Right ventricle myocardium superior (tissue), 1 donor: ENCODE measurements at places on chromosomes 4 and X.

DNA sequence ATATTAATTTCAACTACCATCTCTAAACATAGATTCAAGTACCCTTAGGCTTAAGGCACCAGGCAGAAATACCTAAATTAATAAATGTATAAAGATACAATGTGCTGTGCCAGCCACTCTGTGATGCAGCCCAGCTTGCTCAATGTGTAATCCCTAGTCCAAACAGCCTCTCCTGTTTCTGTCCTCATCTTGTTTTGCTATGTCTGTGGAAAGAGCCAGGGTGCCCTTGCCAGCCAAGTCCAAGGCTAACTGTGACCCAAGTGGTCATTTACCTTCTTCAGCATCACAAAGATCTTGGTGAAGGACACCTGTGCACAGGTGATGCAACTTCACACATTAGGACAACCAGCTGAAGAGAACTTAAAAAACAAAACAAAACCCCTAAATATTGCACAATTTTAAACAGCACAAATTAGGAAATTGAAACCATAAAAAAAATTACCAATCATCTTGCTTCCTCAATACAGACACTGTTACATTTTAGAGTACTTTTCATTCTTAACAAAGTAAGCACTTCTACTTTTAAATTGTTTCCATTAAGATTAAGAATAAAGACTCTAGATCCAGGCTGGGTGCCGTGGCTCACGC, 89.6 kb downstream of the C4orf51 start:
- no peak for DNase-seq

- DNase-seq, result no peak
Measured at GRCh38 chrX:102339312-102340298, 92.6 kb downstream of the NXF2 start.

GRCh38 chrX:100658941-100659381, 15.0 kb downstream of the SRPX2 start:
- DNase-seq, result no peak

DNA sequence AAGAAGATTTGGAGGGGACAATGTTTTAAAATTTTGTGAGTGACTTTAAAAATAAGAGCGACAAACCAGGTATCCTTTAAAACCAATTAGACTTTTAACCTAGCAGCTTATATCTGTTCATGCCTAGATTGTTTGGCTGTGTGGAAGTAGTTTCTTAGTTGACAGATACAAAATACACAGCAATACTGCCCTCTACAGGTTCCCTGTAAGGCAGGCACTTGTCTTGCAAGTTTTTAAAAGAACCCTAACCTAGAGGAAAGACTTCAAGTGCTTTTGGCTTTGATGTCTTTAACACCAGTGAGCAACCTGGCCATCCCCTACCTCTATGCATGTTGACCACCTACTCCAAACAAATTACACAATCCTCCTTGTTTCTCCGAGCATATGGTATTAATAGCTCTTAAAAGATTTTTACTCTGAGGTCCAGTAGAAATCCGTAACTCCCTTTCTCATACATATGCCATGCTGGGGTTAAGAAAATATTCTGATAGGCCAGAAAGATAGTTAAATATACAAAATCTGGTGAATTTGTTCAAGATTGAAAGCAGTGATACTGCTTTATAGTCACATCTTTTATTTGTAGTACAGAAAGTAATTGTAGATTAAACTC, 273.0 kb downstream of the ARHGAP24 start:
- no peak for DNase-seq

DNA sequence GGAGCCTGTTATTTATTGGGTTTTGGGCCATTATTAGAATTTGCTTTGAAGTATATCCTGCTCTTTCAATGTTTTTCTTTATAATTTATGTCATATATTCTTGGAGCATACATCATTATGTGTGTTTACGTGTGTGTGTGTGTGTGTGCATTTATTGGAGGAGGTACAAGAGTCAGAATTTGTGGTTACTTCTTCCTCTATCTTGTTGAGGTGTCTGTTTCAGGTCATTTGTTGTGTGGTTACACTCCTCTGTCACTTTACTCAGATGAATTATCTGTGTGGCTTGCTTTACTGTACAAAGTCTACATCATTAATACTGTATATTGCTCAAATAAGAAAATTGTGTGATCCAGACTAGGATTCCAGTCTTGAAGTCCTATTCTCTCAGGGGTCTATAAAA, 1957.4 kb upstream of the TENM3 start:
- DNase-seq, result no peak

- DNase-seq, result no peak
Measured at GRCh38 chr4:98516042-98516440, 142.4 kb downstream of the TSPAN5 start.

DNA sequence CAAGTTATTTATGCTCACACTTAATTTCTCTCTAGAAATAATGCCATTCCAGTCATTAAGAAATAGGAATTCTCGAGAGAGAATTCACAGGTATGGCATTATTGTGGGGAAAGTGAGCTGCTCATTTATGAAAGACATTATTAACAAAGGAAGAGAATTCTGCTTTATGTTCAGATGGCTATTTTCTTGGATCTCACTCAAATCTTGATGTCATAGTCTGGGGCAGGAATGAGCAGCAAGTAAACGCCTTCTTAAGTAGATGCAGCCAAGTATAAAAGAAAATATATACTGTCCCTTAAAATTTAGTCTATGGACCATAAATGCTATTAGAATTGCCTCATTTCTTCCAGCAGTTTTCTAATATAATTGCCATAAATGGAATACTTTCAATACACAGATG, 58.2 kb upstream of the FBXW7 start:
- DNase-seq, result no peak

DNA sequence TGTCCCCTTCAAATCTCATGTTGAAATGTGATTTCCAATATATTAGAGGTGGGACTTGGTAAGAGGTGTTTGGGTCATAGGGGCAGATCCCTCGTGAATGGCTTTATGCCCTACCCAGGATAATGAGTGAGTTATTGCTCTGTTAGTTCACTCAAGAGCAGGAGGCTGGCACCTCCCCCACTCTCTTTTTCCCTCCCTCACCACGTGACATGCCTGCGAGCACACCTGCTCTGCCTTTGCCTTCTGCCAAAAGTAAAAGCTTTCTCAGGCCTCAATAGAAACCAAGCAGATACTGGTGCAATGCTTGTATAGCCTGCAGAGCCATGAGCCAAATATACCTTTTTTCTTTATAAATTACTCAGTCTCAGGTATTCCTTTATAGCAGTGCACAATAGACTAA, 286.3 kb upstream of the UGT8 start:
- no peak for DNase-seq

DNA sequence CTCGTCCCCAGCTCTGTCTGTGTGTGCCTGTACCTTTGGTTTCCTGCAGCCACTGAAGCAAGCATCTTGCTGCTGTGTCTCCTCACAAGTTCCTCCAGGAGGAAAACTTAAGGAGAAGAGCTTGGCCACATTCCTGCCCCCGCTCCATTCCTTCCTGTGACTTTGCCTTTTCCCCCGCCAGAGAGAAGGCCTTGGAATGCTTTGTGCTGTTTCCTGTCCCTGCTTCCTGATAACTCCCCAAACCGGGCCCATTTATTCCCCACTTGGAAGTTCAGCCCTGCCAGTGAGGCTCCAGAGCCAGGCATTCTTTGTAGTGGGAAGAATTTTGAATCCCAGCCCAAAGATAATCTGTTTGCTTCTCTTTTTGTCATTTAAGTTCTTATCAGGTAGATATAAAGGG, 33.1 kb downstream of the SMIM10L2A start:
- no peak for DNase-seq

- no peak for DNase-seq
Measured at GRCh38 chrX:152926279-152926678, 28.4 kb downstream of the ZNF185 start.

DNA sequence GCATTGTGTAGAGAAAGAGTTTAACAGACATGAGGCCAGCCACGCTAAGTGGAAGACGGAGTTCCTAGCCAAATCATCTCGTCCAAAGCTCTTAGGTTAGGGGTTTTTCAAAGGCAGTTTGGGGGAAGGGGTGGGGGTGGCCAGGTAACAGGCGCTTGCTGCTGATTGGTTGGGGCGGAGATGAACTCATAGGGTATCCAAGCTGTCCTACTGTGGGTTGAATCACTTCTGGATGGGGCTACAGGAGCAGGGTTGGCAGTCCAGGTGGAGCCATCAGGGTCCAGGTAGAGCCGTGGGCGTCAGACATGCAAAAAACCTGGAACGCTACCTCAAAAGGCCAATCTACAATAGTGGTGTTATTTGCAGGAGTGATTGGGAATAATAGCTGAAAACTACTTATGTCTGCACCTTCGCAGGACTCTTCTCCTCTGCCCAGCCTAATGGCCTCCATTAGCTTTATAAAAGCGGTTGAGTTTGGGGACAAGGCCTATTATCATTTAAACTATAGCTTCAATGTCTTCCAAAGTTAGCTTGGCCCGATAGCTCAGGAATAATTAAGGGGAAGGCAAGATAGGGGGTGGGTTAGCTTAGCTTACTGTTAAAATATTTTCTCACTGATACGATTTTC, 579.6 kb downstream of the NLGN4X start:
- DNase-seq, result no peak

DNA sequence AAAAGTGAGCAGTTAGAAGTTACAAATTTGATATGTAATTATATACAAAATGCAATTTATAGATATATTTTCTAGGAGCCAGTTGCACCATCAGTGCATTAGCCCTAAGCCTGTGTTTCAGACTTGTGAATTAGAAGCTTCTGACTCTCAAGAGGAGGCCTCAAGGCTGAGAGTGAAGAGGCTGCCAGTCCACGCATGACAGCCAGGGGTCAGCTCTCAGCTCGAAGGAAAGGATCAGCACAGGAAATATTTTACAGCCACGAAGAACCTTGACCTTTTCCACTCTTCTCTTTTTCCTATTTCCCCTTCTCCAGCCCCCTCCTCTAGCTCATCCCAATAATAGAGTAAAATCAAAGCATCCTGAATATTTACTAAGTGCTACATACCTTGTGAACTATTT, 642.4 kb downstream of the TRIML1 start:
- no peak for DNase-seq

DNA sequence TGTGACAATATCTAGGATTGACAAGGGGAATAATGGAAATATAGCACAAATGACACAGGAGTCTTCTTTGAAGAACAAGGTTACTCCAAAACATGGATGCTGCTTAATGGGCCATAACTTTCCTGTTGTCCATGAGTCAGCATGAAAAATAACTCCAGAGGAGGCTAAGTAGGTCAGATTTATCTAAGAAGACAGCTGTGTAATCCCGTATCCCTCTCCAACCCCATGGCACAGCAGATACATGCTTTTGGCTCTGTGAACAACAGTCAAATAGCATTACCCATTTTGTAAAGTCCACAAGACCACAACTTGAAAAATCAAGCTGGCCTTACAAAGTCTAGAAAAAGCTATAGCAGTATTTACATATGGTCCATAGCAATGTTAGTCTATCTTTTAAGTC, 2.1 kb upstream of the TMEM131L start:
- no peak for DNase-seq

DNA sequence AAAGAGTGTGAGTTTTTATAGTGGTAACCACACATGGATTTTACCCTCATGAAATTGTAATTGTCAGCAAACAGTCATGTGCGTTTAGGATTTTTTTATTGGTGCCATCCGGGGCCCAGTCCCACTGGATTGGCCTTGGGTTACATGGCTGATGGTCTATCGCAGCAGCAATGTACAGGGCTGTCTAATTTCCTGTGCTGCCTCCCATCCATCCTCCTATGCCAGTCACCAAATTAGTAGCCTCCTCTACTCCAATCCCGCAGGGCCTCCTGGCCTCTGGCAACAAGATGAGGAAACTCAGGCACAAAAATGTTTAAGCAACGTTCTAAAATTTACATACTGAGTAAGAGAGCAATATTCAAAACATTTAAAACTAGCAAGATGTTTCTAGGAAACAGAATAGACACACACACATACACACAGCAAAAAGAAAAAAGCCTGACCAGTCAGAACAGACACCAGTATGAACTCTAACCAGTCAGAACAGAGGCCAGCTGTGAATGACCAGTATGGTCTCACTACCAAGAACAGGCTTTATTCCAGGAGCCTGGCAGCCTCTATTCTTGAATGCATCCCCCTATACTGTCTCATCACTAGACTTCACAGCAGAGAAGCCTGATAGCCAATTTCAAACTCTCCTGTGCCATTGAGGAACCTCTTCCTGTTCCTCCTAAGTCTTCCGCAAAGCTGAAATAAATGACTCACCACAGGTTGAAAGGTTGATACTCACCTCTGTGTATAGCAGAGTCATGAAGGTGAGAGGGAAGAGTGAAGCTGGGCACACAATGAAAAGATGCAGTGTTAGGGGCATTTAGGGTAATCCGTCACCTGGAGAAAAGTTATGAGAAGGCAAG, 42.6 kb downstream of the CHRNA9 start:
- no peak for DNase-seq

- DNase-seq, result no peak
Measured at GRCh38 chrX:97629597-97629985, 745.9 kb downstream of the RPA4 start.

- no peak for DNase-seq
Measured at GRCh38 chr4:167774646-167775045, 317.7 kb upstream of the ANXA10 start.

- DNase-seq, result no peak
Measured at GRCh38 chrX:55919367-55920221, 202.0 kb downstream of the RRAGB start.

DNA sequence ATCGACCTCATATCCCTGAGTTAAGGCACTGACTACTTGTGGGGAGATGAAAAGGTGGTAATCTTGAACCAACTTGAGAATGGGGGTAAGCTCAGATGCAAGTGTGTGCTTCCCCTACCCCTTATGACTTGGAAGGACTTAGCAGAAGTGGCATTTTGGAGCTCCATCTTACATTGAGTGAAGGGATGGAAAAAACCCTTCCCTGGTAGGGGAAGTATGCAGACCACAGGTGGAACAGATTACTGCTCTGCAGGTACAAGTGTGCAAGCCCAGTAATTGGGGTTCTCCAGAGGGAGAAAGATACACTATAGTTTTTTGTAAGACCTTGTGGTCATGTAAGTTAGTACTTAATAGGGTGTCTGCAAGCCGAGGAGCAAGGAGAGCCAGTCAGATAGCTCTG, 12.2 kb upstream of the WDR1 start:
- DNase-seq, result no peak

- no peak for DNase-seq
Measured at GRCh38 chrX:30702736-30703135, 49.5 kb downstream of the GK start.

DNA sequence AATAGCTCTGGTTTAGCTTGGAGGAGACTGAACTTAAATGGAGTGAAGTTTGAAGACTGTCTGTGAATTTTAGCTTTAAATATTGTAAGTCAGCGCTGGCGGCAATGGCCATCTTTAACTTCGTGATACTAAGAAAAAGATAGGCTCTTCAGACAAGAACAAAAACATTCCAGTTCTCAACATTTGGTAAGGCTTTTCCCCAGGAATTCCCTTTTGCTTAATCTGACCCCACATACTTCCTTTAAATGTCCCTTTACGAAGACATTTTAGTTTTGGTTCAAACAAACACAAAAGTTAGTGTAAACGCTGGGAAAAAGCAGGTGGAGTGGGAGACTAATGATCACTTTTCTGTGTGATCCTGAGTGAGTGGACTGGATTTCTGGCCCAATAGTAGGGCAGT, 106.2 kb downstream of the MAML3 start:
- no peak for DNase-seq
